GM23338 (cell line): ENCODE measurements at places on chromosomes 4 and X. TPM values are rescaled to one million over a fixed set of nuclear protein-coding genes. Genes with fewer than 3 reads are reported as not detected.

The ART3 gene
- 1.1 and 1.7 TPM in 2 replicates for polyA plus RNA-seq

The ETFDH gene
- 13.7 and 17.7 TPM in 2 replicates for polyA plus RNA-seq

The USP17L13 gene
- polyA plus RNA-seq, result not detected in 2 replicates

The SNCA gene
- polyA plus RNA-seq, result 26.3 and 31.1 TPM in 2 replicates

The NPY5R gene
- polyA plus RNA-seq, result 1.2 and 1.8 TPM in 2 replicates

The MAGEB2 gene
- 0.24 TPM in 1 of 2 replicates, not detected in the other for polyA plus RNA-seq

The PPBP gene
- 0.50 TPM in 1 of 2 replicates, not detected in the other for polyA plus RNA-seq

The FATE1 gene
- not detected in 2 replicates for polyA plus RNA-seq

The LETM1 gene
- polyA plus RNA-seq, result 23.3 and 24.5 TPM in 2 replicates

The RAB9B gene
- polyA plus RNA-seq, result 0.07 and 0.24 TPM in 2 replicates

The TCEANC gene
- 0.89 and 1.2 TPM in 2 replicates for polyA plus RNA-seq

The ETDB gene
- polyA plus RNA-seq, result not detected in 2 replicates

The TLL1 gene
- 0.18 and 0.56 TPM in 2 replicates for polyA plus RNA-seq

The CSAG2 gene
- polyA plus RNA-seq, result not detected in 2 replicates

The ZDHHC15 gene
- 2.8 and 3.4 TPM in 2 replicates for polyA plus RNA-seq

The WNK3 gene
- polyA plus RNA-seq, result 51.5 and 57.5 TPM in 2 replicates

The ZIC3 gene
- polyA plus RNA-seq, result 29.9 and 30.8 TPM in 2 replicates

The HSPA4L gene
- polyA plus RNA-seq, result 3.0 and 3.5 TPM in 2 replicates

The WDR1 gene
- 90.9 and 93.2 TPM in 2 replicates for polyA plus RNA-seq

The CPLX1 gene
- 0.86 and 1.1 TPM in 2 replicates for polyA plus RNA-seq

The PIM2 gene
- 232 and 237 TPM in 2 replicates for polyA plus RNA-seq

The TLR1 gene
- polyA plus RNA-seq, result not detected in 2 replicates

The TMPRSS11F gene
- not detected in 2 replicates for polyA plus RNA-seq

The GATA1 gene
- not detected in 2 replicates for polyA plus RNA-seq

The SERPINA7 gene
- polyA plus RNA-seq, result not detected in 2 replicates

The TMEM185A gene
- 9.3 and 14.1 TPM in 2 replicates for polyA plus RNA-seq

The RBM46 gene
- 33.4 and 42.4 TPM in 2 replicates for polyA plus RNA-seq

The HADH gene
- polyA plus RNA-seq, result 37.9 and 39.2 TPM in 2 replicates

The SPANXC gene
- not detected in 2 replicates for polyA plus RNA-seq

The KIAA0232 gene
- polyA plus RNA-seq, result 12.3 and 14.3 TPM in 2 replicates

The TRIM75 gene
- not detected in 2 replicates for polyA plus RNA-seq

The PCDH19 gene
- polyA plus RNA-seq, result 0.87 and 1.6 TPM in 2 replicates

The FGF13 gene
- 20.3 and 21.5 TPM in 2 replicates for polyA plus RNA-seq

The RELL1 gene
- 1.9 and 2.8 TPM in 2 replicates for polyA plus RNA-seq

The OPRPN gene
- not detected in 2 replicates for polyA plus RNA-seq

The MAGEA8 gene
- polyA plus RNA-seq, result not detected in 2 replicates

The RASL11B gene
- 66.8 and 69.7 TPM in 2 replicates for polyA plus RNA-seq

The ADAM29 gene
- polyA plus RNA-seq, result not detected in 2 replicates

The FGF2 gene
- 28.3 and 28.8 TPM in 2 replicates for polyA plus RNA-seq

The NOX1 gene
- 0.23 and 0.31 TPM in 2 replicates for polyA plus RNA-seq

The PCYT1B gene
- polyA plus RNA-seq, result 5.8 and 6.9 TPM in 2 replicates

The CDS1 gene
- polyA plus RNA-seq, result 8.3 and 10.0 TPM in 2 replicates

The GPR119 gene
- polyA plus RNA-seq, result not detected in 2 replicates

The WDR17 gene
- polyA plus RNA-seq, result 1.7 and 1.9 TPM in 2 replicates

The HEPH gene
- polyA plus RNA-seq, result 9.7 and 10.1 TPM in 2 replicates

The GIMD1 gene
- not detected in 2 replicates for polyA plus RNA-seq

The PABPC4L gene
- polyA plus RNA-seq, result 1.8 and 2.1 TPM in 2 replicates

The NSDHL gene
- polyA plus RNA-seq, result 28.2 and 32.4 TPM in 2 replicates
